DMS53 (cell line): ENCODE measurements at places on chromosomes 3 and 15.

DNA sequence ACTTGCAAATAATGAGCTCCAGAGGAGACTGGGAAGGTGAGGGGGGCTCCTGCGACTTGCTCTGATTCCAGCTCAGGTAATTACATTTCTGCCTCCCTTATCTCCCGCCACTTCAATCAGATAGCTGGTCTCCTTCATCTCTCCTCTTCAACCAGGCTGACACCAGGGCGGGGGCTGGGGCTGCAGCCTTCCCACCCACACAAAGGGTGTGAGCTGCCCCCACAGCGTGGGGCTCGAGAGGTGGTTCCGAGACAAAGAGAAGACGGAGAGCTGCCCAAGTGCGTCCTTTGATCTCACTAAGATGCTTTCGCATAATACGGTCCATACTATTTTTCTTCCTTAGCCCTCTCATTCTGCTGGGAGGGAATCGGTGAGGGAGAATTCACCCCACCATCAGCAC lies 139.7 kb downstream of the NSMCE3 start:
- no peak for DNase-seq

- DNase-seq, result no peak
Observed at GRCh38 chr3:184953401-184953800, 141.4 kb downstream of the VPS8 start.

- peak; percentile 53 for DNase-seq
Observed at GRCh38 chr3:48990636-48991469, 812 bp downstream of the P4HTM start.

DNA sequence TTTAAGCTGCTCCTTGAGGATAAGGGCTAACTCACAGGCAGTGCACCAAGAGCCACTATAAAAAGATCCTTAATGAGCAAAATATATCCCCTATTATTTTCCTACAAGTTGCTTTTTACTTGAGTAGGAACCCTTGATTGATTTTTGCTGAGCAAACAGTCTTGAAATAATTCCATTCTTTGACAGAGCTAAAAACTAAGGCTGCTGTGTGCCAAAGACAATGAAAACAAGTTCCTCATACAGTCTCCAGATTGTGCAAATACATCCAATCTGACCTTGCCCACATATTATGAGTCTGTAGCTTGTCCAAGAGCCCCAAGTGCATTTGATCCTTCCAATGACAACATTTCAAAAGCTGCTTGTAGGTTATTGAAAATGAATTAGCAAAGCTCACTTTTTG lies 15.0 kb downstream of the PRKAR2A start:
- DNase-seq, result no peak

DNA sequence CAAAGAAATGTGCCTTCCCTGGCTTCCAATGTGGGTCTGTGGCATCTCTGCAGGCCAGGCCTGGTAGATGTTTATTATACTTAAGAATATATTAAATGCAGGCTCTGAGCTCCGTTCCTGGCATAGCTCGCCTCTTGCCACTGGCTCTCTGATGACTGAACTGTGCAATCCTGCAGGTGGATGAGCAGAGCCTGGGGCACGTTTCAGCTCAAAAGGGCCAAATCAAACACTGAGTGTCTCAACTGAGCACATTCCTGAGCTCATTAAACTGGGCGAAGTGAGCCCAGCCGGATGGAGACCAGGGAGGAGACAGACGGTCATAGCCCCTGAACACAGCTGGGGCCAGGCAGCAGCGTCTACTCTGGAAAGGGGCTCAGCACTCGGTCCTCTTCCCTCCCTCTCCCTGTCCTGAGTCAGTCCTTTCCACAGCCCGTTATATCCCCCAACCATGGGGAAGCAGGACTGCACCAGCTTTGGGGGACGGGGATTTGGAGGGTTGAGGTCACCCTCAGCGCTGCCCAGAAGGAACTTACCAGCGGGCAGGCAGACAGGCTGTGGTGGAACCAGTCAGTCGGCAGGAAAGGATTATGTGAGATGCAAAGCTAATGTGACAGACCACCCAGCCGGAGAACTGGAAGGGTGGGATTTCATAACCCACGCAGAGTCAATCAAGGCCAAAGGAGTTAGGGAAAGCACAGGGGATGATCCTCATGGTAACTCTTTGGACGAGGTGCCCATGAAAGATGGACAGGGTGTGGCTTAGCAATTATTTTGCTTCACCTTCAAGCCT lies 77.4 kb upstream of the ANKRD34C start:
- no peak for DNase-seq

DNA sequence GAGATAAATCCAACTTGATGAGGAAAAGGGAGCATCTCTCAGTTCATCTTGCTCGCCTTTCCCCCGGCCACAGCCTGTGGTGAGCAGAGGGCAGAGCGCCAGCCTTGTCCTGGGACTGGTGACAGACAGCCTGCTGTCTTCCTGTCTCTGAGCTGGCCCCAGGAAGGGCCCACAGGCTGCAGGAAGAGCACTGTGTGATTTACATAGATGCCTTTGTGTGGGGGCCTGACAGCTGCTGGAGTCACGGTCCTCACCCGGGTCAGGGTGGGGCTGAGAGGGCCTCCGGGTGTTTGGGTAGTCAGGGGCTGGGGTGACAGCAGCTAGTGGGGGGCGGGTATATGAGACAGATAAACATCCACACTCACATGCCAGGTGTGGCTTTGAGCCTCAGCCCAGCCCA lies 29.3 kb downstream of the PLA2G4D start:
- DNase-seq, result peak; percentile 54

GRCh38 chr3:100811779-100812507 lies 102.6 kb downstream of the TFG start:
- no peak for DNase-seq

DNA sequence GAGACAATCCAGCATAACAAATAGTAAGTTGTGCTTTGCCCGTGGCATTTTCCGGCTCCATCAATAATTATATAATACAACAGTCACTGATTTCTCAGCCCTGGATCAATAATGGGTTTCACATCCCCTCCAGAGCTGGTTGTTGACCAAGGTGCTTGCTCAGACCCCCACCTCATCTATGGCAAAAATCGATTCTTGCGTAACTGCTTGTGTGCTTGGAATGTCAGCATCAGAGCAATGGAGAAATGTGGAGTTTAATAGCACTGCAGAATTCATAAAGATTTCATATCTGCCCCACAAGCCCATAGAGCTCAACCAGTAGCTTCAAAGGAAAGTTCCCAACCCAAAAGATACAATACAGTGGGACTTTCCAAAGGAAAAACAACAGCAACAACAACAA lies 1098.5 kb downstream of the IGSF11 start:
- DNase-seq, result no peak

DNA sequence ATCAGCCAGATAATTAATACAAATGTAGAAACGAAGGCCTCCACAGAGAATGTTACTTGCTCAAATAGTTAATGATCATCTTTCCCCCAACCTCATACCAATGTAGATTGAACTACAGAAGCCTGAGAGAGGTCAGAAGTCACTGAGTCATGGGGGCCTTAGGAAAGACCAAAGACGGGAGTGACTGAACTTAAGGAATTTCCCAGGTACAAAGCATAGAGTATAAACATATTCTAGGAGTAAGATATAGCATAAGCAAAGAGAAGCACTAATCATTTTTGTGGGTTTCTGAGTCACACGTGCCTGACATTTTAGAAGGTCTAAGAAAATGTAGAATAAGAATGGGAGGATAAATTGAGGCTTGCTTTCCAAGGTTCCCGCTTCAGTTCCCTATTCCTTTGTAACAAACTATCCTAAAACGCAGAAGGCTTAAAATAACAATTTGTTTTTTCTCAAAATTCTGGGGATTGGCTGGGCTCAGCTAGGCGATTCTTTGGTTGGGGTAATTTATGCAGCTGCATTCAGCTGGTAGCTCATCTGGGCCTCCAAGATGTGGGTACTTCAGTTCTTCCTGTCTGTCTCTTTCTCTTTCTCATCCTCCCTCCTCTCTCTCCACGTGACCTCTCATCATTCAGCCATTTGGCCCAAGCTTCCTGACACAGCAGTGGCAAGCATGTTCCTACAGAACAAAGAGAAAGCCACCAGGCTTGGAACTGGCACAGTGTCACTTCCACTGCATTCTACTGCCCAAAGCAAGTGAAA lies 422.6 kb downstream of the FOXP1 start:
- DNase-seq, result peak; percentile 0

GRCh38 chr3:135989242-135989641 lies 23.7 kb downstream of the PPP2R3A start:
- no peak for DNase-seq

DNA sequence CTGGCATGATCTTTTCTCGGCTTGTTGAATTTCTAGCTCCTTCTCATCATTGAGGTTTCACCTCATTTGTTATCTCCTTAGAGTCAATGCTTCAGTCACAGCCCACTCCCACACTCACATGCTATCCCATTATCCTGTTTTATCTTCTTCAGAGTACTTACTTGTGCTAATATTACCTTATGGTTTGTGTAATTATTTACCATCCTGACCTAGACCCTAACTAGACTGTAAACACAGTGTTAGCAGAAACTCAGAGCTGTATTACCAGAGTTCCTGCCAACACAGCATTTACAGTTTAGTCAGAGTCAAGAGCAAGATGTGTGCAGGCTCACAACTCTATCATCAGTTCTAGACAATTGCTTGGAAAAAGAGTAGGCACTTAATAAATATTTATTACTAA lies 144.7 kb downstream of the OTOL1 start:
- peak; percentile 14 for DNase-seq

GRCh38 chr3:63538919-63539318 lies 113.6 kb upstream of the SNTN start:
- DNase-seq, result no peak

GRCh38 chr3:126304291-126304690 lies 52.9 kb downstream of the KLF15 start:
- no peak for DNase-seq

GRCh38 chr15:92277776-92278175 lies 115.9 kb upstream of the ST8SIA2 start:
- peak; percentile 41 for DNase-seq

GRCh38 chr3:47487265-47487664 lies 11.5 kb upstream of the SCAP start:
- no peak for DNase-seq

GRCh38 chr15:77615472-77615871 lies 17.2 kb downstream of the LINGO1 start:
- no peak for DNase-seq

GRCh38 chr3:5004319-5005152 lies 25.3 kb downstream of the BHLHE40 start:
- DNase-seq, result no peak

DNA sequence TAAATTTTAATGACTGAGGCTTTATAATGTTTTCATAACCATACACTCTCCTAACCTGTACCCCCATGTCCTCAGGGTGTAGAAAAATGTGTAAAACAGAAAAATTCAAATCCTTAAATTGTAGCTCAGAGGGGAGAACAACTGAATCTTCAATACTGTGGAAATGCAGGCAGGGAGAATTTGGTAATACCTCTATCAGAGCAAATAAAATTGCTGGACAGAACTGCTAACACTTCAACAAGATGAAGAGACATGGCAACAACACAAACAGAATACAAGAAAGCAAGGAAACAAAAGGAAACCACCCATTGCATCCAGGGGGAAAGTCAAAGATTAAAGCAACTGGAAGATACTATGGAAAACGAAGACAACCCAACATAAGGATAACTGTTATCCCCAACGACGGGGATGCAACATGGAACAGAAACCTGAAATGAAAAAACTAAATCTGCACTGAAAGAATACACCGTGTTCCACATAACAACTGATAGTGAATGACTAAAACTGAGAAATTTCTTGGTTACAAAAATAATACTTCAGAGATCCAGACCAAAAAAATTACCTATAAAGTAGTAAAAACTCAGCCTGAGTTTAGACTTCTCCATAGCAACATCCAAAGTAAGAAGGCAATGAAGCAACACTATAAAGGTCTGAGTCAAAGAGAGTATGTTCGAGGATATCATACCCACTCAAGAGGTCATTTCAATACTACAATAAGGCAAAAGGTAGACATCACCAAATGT lies 48.5 kb downstream of the HACD2 start:
- DNase-seq, result no peak
